ENCODE measurements at places on chromosomes 4 and X. TPM values are rescaled to one million over a fixed set of nuclear protein-coding genes. Genes with fewer than 3 reads are reported as not detected.
A peak's percentile ranks its signal among the peaks of the same experiment; 100 is the strongest.

Gene COL4A6
- total RNA-seq, result 10.5 TPM

GRCh38 chrX:9055354-9055753 lies 21.4 kb upstream of the FAM9B start:
- no peak for DNase-seq

GRCh38 chrX:120660637-120661036 lies 30.8 kb upstream of the C1GALT1C1 start:
- no peak for DNase-seq

- DNase-seq, result peak; percentile 30
Observed at GRCh38 chr4:61201561-61201960, 1.4 kb downstream of the ADGRL3 start.

DNA sequence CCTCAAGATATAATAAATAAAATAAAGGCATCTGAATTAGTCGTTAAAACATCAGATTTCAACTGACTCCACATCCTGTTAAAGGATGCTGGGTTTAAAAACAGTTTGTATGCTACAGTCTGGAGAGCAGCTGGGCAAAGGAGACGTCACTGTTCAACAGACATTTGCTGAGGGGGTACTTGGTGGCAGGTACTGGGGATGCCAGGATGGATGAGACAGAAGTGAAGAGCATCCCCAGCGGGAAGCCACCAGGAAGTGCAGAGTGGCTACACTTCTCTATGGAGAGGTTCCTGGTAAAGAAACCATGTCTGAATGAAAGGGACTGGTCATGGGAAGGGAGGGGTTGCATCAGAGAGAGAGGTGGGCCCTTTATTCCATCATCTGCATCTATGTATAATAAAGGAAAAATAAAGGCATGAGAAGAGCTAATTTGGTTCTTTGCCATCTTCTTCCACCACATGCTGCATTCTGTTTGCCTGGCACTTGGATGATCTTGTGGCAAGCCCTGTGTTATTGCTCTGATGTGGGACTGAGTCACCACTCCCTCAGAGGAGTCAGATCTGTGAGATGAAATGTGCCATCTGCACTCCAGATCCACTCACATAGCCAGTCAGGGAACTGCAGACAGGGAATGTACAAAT lies 145.0 kb downstream of the SOWAHB start:
- no peak for DNase-seq

- DNase-seq, result no peak
Observed at GRCh38 chr4:184275766-184276165, 58.1 kb upstream of the ENPP6 start.

DNA sequence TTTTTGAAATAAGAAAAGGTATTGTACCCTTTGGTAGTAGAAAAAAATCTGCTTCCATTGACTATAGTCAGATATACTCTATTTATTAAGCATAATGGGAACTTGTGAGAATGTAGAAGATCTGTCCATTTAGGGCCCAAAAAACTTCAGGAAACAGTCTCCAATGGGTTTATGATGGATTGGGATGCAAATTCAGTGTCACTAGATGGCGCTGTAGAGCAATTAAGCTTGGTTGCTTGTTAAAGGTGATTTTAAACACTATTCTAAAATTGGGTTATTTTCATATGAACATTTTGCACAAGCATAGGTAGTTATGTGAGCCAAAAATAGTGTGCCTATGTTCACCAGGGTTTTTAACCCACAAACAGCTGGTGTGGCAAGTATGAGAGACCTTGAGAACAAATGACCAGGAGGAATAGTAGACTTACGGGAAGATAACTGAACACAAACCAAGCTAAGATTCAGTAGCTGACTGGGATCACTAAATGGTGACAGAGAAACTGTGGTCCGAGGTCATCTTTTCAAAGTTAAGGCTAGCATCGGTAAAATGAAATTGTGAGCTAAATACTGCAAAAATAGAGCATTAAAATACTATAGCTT lies 80.3 kb upstream of the LSM6 start:
- DNase-seq, result peak; percentile 47

DNA sequence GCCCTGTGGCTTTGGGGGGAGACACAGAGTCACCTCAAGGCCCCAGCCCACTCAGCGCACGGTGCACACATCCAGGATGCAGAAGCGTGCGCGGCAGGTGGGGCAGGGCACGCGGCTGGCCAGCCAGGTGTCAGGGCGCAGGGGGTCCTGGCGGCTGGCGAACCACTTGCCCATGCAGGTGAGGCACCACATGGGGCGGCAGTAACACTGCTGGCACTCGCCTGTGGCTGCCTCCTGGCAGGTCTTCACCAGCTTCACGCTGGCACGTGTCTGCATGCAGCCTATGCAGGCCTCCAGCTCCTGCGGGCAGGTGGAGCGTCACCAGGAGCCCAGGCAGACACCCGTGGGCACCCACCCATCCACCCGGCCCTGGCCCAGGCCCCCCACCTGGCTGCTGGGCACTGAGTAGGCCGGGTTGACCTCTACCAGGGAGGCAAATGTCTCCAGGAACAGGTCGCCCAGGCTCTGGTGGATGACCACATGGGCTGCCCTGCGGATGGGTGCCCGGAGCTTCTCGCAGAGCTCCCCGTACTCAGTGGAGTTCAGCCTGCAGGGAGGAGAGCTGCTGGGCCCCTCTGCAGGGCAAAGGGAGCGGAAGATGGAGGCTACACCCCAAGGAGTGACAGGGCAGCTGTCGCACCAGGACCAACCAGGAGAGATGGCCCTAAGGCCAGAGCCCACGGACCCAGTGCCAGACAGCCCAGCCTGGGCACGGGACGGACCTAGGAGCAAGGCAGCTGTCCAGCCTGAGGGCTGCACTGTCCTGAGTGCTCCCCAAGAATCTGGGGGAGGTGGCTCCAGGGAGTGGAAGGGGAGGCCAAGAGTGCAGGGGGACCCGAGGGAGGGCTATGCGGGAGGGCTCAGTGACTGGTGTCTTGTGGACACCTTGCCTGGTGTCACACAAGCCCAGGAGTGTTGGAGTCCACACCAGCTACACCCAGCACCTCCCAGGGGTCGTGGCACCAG lies 3.7 kb downstream of the TMEM129 start:
- DNase-seq, result no peak

DNA sequence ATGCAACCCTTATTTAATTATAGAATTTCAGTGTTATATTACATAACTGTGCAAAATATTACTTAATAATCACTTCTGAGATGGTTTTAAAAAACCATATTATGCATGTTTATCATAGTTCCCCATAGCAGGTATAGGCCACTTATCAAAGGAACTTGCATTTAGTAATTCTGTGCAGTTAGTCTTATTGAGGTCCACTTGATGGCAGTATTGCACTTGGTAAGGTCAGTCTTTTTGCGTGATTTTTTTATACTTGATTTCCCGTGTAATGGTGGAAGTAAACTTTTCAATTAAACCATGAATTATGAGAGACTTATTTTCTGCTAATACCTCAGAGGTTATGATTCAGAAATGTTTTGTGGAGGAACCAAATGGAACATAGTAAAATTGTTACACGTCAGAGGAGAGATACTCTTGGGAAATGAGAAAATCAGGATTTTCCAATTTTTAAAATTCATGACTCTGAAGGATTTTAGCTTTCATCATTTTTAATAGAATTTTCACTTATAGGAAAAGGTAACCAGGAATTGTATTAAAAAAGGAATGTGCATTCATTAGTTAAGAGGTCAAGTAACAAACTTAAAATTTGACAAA lies 230.0 kb downstream of the CCSER1 start:
- DNase-seq, result no peak

Gene BTK
- 9.4 TPM for total RNA-seq

Gene DOK7
- total RNA-seq, result 0.69 TPM

GRCh38 chr4:3418029-3418762 lies 23.6 kb upstream of the HGFAC start:
- no peak for DNase-seq

GRCh38 chr4:82721819-82722423 lies 76.7 kb downstream of the SCD5 start:
- no peak for DNase-seq

- DNase-seq, result no peak
Observed at GRCh38 chr4:27176881-27177280, 316.2 kb downstream of the STIM2 start.

Gene SOD3
- 1.6 TPM for total RNA-seq

GRCh38 chr4:177573507-177573906 lies 131.3 kb upstream of the AGA start:
- no peak for DNase-seq

GRCh38 chr4:30811296-30811695 lies 91.1 kb downstream of the PCDH7 start:
- no peak for DNase-seq

Gene ARHGAP36
- total RNA-seq, result not detected

DNA sequence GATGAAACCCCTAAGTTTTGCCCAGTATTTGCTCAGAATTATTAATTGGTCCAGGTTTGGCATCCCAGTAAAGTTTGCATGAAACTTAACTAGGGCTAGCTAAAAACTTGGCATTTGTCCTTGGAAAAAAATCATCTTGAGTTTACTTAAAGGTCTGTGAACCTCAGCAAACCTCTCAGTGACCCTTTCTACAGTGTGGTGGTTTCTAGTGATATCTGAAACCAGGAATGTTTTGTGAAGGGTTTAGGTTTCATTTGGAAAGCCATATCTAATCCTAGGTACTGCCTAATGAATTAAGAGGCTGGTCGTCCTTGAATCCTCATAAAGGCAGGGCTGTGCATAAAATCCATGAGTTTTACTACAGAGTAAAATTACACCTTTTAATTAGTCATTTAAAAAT lies 218.5 kb upstream of the ANKRD50 start:
- DNase-seq, result no peak

- no peak for DNase-seq
Observed at GRCh38 chr4:82754513-82755165, 44.0 kb downstream of the SCD5 start.

DNA sequence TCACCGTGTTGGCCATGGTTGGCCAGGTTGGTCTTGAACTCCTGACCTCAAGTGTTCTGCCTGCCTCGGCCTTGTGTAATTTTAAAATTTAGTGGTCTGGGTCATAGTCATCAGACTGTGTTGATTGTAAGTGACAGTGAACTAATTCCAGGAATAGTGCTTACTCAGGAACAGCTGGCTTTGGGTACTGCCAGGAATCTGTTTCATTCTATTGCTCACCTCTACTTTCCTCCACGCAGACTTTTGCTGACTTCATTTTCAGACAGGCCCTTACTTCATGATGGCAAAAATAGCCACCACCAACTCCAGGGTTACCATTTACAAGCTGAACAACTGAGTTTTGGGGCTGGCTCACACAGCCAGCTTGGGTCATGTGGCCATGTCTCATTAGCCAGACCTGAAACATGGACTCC lies 54.6 kb downstream of the FNIP2 start:
- no peak for DNase-seq

Gene SYP
- 1.8 TPM for total RNA-seq

- peak; percentile 28 for DNase-seq
Observed at GRCh38 chr4:153153339-153153871, 50.8 kb upstream of the TRIM2 start.

- DNase-seq, result no peak
Observed at GRCh38 chrX:148905400-148905799, 405.0 kb downstream of the AFF2 start.

DNA sequence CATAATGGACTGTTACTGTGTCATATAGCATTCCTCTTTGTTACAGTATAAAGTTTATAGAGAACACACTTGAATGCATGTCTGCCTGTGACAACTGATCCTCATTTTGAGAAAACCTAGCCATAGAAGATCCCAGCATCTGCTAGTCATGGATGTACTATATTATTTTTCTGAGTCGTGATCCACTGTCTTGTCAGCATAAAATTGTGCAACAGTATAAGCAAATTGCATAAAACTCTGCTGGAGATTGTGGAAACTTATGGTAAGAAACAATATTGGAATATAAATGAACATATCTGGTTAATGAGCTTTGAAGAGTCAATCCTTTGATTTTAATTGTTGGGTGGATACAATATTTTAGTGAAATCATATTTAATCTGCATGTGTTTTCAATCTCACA lies 3.6 kb downstream of the NEIL3 start:
- no peak for DNase-seq
